Glutamatergic neuron (in vitro differentiated cells): ENCODE measurements at places on chromosomes 13 and 19.
A peak's percentile ranks its signal among the peaks of the same experiment; 100 is the strongest.

- H3K27me3 ChIP-seq, result no peaks in the 10 kb centered on the region
- DNase-seq, result no peak
- peak overlapping the region; percentile 78 for H3K4me3 ChIP-seq
- peaks cover 3% of the 10 kb centered on the region for H3K4me1 ChIP-seq
Observed at GRCh38 chr13:46211116-46211482, 629 bp upstream of the LRRC63 start.

DNA sequence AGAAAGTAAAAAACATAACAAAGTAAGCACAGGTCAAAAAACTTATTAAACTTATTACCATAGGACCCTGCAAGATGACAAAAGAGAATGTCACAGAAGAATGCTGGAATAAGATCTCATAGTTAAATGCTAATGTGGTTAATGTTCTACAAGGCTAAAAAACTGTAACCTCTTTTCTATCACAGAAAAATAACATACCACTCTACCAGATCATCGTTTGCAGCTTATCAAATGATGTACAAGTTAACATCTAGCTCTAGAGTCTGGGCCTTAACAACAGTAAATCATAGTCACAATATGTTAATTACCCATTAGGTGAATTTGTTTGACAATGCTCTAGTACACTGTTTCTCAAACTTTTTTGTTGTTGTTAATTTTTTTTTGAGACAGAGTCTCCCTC, 53.0 kb downstream of the NUFIP1 start:
- no peak overlapping the region for H3K4me3 ChIP-seq
- no peak for DNase-seq
- peaks cover 15% of the 10 kb centered on the region for H3K4me1 ChIP-seq
- no peak overlapping the region for H3K27ac ChIP-seq
- H3K27me3 ChIP-seq, result peaks cover 2% of the 10 kb centered on the region

DNA sequence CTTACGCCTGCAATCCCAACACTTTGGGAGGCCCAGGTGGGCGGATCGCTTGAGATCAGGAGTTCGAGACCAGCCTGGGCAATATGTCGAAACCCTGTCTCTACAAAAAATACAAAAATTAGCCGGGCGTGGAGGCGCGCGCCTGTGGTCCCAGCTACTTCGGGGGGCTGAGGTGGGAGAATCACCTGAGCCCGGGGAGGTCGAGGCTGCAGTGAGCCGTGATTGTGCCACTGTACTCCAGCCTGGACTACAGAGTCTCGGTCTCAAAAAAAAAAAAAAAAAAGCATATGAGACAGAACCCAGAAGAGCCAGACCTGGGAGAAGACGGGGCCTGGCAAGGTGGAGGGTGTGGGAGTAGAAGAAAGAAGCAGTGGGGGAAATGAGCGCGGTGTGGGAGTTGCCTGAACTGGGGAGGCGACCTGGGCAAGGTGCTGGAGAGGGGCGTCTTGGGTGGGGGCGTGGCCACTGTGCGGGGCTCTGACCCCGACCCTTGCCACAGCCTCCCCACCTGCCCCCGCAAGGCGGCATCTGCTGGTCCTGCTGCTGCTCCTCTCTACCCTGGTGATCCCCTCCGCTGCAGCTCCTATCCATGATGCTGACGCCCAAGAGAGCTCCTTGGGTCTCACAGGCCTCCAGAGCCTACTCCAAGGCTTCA, 533 bp downstream of the DKKL1 start:
- H3K4me1 ChIP-seq, result peaks cover 3% of the 10 kb centered on the region
- H3K27me3 ChIP-seq, result peaks cover 3% of the 10 kb centered on the region
- no peak for DNase-seq
- H3K4me3 ChIP-seq, result no peak overlapping the region
- no peak overlapping the region for H3K27ac ChIP-seq

- peaks cover 9% of the 10 kb centered on the region for H3K27me3 ChIP-seq
- peaks cover 23% of the 10 kb centered on the region for H3K4me1 ChIP-seq
- peak overlapping the region; percentile 78 for H3K4me3 ChIP-seq
- DNase-seq, result no peak
Observed at GRCh38 chr19:35882114-35882832, 13.9 kb downstream of the APLP1 start.

GRCh38 chr13:74931698-74932433, 550.1 kb downstream of the TBC1D4 start:
- no peaks in the 10 kb centered on the region for H3K4me1 ChIP-seq
- H3K27ac ChIP-seq, result no peak overlapping the region
- H3K4me3 ChIP-seq, result no peak overlapping the region
- DNase-seq, result no peak

DNA sequence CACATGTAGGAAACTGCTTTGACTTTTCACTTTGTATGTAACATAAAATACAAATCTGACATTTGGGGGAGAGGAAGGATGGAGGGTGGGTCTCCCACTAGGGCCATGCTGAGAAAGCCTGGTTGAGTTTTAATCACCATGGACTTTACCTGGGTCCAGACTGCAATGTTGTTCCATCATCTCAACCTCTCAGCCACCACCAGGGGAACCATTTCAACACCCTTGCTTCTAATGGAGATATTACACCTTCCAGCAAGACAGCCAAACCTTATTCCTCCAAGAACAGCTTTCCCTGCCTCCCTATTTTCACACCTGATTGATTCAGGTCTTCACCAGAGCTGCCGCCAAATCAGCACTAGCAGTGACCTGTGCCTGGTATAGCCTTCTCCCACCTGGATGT, 56.0 kb downstream of the ZAR1L start:
- H3K36me3 ChIP-seq, result no peaks in the 10 kb centered on the region
- no peaks in the 10 kb centered on the region for H3K4me1 ChIP-seq
- DNase-seq, result no peak
- no peak overlapping the region for H3K4me3 ChIP-seq
- no peaks in the 10 kb centered on the region for H3K27me3 ChIP-seq
- no peak overlapping the region for H3K27ac ChIP-seq

DNA sequence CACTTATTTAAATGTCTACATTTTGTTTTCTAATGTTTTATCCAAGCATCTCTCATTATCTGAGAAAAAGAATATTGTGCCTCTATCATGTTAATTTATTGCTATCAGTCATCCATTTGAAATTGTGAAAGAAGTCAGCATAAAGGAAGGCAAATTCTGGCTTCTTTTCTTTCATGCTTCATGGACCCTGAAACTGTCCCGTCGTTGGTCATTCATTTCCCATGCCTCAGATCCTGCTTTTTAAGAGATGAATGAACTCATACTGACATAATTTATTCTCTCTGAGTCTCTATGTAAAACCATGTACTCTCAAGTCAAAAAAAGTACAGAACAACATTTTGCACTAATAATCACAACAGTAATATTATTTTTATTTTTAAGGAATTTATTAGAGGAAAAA, 2512.0 kb downstream of the PCDH9 start:
- no peaks in the 10 kb centered on the region for H3K4me1 ChIP-seq
- no peaks in the 10 kb centered on the region for H3K36me3 ChIP-seq
- no peak overlapping the region for H3K27ac ChIP-seq
- no peak for DNase-seq
- no peak overlapping the region for H3K4me3 ChIP-seq

DNA sequence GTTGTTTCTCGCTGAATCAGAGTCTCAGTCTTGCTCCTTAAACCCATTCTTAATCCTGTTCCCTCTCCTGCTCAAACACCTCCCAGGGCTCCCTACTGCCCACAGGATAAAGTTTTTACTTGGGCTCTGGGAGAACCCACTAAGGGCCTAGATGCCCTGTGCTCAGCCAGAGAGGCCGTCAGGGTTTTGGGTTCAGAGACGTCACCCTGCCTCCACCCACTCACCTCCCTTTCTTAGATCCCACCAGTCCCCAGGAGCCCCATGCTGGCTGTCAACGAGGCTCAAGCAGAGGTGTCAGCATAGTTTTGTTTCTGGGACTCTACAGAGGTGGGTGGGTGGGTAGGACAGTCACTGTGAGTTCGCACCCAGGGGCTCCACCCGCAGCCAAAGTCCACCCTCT, 15.5 kb upstream of the CYP4F2 start:
- DNase-seq, result no peak
- no peaks in the 10 kb centered on the region for H3K4me1 ChIP-seq
- H3K36me3 ChIP-seq, result no peaks in the 10 kb centered on the region

- DNase-seq, result no peak
- peaks cover 16% of the 10 kb centered on the region for H3K36me3 ChIP-seq
- peaks cover 23% of the 10 kb centered on the region for H3K27me3 ChIP-seq
Observed at GRCh38 chr19:478976-479375, 17.3 kb upstream of the MADCAM1 start.

DNA sequence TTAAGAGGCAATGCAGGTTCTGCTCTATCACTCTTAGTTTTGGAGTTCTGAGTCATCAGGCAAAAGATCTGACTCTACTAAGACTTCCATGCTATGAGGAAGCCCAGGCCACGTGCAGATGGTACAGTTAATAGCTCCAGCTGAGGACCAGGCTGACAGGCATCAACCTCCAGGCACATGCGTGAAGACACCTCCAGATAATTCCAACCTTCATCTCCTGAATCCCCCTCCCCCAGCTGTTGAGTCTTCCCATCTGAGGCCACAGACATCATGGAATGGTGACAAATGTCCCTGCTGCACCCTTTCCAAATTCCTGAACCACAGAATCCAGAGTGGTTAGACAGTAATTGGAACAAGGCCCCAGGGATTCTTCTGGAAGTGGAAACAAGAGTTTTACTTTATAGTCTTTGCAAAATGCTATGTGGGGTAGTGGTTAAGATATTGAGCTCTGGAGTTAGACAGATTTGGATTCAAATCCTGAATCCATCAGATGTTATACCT, 183.8 kb downstream of the KLF5 start:
- no peak overlapping the region for H3K4me3 ChIP-seq
- no peaks in the 10 kb centered on the region for H3K27me3 ChIP-seq
- no peak overlapping the region for H3K27ac ChIP-seq

GRCh38 chr19:47714339-47714738, 1.1 kb downstream of the EHD2 start:
- no peak for DNase-seq
- peaks cover 7% of the 10 kb centered on the region for H3K36me3 ChIP-seq
- peaks cover 3% of the 10 kb centered on the region for H3K4me1 ChIP-seq
- peaks cover 17% of the 10 kb centered on the region for H3K27me3 ChIP-seq

DNA sequence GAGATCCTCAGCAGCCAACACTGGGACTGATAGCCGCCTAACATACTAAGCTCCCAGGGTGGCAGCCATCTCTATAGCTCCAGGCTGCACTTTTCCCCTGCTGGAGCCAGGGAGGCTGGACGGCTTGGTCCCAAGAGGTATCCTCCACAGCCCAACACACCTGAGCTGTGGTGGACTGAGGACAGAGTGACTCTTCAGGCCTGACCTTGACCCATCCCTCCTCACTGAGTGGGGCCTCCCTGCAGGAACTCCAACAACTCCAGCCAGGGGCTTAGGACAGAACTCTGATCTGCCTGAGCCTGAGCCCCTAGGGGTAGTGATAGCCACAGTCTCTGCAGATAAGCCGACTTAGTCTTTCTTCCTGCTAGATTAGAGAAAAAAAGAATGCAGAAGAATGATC, 958.1 kb upstream of the PRR20A start:
- H3K36me3 ChIP-seq, result no peaks in the 10 kb centered on the region
- no peak overlapping the region for H3K4me3 ChIP-seq
- H3K27ac ChIP-seq, result no peak overlapping the region
- H3K4me1 ChIP-seq, result no peaks in the 10 kb centered on the region
- DNase-seq, result no peak
- H3K27me3 ChIP-seq, result peaks cover 3% of the 10 kb centered on the region

GRCh38 chr13:80363890-80364503, 23.1 kb upstream of the SPRY2 start:
- no peaks in the 10 kb centered on the region for H3K36me3 ChIP-seq
- H3K27ac ChIP-seq, result no peak overlapping the region
- no peak for DNase-seq
- H3K4me1 ChIP-seq, result peaks cover 15% of the 10 kb centered on the region

DNA sequence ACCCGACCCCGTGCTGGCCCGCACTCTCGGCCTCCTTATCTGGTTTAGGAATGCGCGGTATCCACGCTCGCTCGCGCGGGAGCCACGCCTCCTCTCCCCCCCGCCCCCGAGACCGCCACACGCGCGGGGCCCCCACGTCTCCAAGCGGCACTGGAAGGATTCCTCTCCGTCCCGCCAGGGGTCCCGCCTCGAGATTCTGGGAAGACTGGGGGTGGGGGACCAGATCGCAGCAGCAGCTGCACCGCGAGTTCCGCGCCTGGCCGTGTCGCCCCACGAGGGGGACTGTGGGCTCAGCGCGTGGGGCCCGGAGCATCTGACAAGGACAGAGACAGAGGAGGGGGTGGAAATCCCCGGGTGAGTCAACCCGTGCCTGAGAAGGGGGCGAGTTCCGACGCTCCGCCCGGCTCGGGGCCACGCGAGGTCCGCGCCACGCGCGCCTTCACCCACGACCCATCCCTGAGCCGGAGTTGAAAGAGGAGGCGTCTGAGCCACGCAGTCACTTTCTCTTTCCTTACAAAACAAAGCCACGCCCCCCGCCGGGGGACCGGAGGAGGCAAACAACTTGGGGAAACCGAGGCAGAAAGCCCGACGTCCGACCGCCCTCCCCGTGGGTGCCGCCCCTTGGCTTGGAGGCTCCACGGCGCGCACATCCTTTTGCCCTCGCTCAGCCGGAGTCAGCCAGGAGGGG, 814 bp downstream of the S1PR2 start:
- no peaks in the 10 kb centered on the region for H3K36me3 ChIP-seq
- peaks cover 4% of the 10 kb centered on the region for H3K4me1 ChIP-seq
- no peak for DNase-seq
- no peak overlapping the region for H3K27ac ChIP-seq
- peaks cover 6% of the 10 kb centered on the region for H3K27me3 ChIP-seq
